Airway epithelial cell (primary cell): ENCODE measurements at places on chromosomes 11 and 22. TPM values are rescaled to one million over a fixed set of nuclear protein-coding genes. Genes with fewer than 3 reads are reported as not detected.

The BIRC3 gene
- total RNA-seq = 1.5 TPM in 2 replicates

The CASTOR1 gene
- total RNA-seq = 24.9 and 32.7 TPM in 2 replicates

The XKR3 gene
- not detected in 2 replicates for total RNA-seq

The TIGD3 gene
- total RNA-seq = 0.07 TPM in 1 of 2 replicates, not detected in the other

The CD248 gene
- 1.6 and 2.0 TPM in 2 replicates for total RNA-seq

The BCR gene
- 74.4 and 89.3 TPM in 2 replicates for total RNA-seq

The DERL3 gene
- 1.4 and 2.8 TPM in 2 replicates for total RNA-seq

The TRIM22 gene
- total RNA-seq = 11.9 and 14.9 TPM in 2 replicates

The ANO5 gene
- total RNA-seq = not detected in 2 replicates

The C11orf65 gene
- 1.4 and 2.1 TPM in 2 replicates for total RNA-seq
